ENCODE measurements at places on chromosomes 12 and 14. TPM values are rescaled to one million over a fixed set of nuclear protein-coding genes. Genes with fewer than 3 reads are reported as not detected.

The SYNDIG1L gene
- total RNA-seq: not detected

The PTHLH gene
- 3.4 TPM for total RNA-seq

The SLC39A2 gene
- total RNA-seq: not detected

The PLA2G1B gene
- total RNA-seq: not detected

The HOXC11 gene
- not detected for total RNA-seq

The ERBB3 gene
- 0.11 TPM for total RNA-seq

The PEBP1 gene
- total RNA-seq: 161 TPM

Data from pulmonary artery endothelial cell (primary cell).